ENCODE measurements at places on chromosomes 7 and 10.

- no peak for DNase-seq
These were observed 19.1 kb downstream of the AUTS2 start for GRCh38 chr7:69617364-69617763.

DNA sequence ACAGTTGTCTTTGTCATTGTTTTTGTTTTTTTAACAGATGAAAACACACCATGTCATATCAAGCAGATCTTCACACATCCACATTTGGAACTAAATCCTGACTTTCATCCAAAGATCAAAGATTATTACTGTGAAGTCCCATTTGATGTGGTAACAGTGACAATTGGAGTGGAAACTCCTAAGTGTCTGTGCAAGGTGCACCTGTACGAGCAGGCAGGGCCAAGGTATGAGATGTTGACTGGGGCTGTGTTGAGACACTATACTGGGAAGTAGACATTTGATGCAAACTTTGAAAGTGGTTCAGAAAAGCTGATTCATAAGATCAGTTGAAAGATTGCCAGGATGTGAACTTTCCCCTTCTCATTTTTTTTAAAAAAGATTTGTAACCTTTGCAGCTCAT, 152.3 kb downstream of the CPED1 start:
- no peak for DNase-seq

DNA sequence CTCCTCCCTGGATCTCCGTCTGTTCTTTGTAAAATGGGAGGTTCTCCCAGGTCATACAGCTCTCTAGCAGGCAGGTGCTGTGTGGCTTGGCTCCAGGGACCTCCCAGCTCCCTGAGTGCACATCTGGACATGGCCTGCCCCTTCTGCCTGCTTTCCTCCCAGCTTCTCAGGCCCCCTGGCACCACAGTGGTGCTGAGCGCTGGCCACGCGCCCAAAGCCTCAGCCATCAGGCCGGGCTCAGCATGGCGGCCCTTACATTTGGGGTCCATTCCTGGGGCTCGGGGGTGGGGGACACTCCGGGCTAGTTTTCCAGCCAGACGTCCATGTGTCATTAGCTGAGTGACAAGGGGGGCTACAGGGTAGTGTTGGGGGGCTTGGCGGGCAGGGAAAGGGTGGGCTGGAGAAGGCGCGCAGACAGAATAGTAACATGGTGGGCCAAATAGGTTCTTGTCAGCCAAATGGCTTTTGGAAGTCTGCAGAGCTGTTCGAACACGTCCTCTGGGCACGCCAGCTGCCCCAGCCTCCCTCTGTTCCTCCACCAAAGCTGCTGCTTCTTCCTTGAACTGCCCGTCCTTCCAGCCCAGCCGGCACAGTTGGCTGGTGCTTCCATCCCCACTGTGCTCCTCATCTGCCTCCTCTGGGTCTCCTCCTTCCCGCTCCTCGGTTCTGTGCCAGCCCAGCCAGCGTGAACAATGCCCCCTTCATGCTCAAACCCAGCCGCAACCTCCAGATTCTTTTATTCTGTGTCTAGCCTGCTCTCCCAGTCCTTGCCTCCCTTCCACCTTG, 65.9 kb downstream of the GOLGA7B start:
- no peak for DNase-seq

- no peak for DNase-seq
These were observed 82.9 kb downstream of the DNAJC1 start for GRCh38 chr10:21920633-21921032.
